ENCODE measurements at places on chromosomes 6 and 20.

DNA sequence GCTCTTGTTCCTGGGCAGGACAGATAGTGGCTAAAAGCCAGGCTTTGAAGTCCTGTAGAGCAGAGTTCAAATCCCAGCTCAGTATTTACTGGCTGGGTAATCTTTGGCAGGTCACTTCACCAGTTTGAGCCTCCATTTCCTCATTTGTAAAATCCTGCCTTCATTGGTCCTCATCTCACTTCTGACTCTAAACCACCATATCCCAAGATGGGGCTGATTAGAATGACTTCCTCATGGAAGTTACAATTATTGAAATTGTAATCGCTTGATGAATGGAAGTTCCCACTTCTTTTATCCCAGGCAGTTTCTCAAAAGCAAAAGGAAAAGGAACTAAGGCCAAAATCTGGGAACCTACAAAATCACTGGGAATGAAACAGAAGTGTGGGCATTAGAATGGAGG is 35.9 kb upstream of the B4GALT5 start:
- DNase-seq, result no peak

- peak; percentile 49 for DNase-seq
These were observed 30.4 kb upstream of the PNRC1 start for GRCh38 chr6:89050155-89050554.

GRCh38 chr6:13762611-13763441 is 51.2 kb upstream of the RANBP9 start:
- DNase-seq, result peak; percentile 95

DNA sequence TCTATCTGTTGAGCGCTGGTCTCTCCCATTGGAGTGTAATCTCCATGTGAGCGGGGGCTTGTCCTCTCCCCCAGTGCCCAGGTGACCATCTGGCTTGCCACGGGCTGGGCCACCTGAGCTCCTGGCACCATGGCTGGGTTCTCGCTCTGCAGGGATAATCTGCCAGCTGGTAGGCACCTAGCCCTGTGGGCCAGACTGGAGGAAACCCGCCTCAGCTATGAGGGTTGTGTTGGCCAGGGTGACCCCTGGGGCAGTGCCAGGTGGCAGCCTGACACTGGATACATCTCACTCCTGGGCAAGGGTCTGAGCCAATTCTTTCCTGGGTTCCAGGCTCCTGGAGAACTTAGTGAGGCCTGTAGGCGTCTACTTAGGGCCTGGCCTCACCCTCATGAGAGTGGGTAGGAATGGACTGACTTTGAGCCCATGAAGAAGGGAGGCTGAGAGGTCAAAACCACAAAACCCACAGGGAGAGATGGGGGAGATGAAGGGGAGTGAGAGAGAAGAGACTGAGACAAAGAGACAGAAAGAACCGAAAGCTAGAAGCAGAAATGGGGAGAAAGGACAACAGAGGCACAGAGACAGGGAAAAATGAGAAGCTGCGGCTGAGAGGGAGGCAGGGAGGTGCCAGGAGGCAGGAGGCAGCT is 5.8 kb upstream of the SLC52A3 start:
- no peak for DNase-seq

DNA sequence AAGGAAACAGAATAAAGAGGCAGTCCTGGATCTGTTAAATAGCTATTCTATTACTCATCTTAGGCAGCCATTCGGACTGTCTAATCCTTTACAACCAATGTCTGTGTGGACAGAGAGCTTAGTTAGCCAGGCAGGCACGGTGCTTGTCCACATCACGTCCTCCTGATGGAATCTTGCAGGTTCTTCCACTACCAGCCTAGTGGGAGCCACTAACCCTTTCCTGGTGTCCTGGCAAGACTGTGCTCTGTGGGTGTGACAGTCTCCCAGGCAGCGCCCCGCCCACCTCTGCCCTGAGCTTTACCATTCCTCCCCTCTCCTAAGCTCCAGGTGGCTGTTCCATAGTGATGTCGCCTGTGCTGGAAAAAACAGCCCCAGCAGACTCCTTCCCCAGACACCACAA is 78.3 kb upstream of the CLDN20 start:
- DNase-seq, result no peak

DNA sequence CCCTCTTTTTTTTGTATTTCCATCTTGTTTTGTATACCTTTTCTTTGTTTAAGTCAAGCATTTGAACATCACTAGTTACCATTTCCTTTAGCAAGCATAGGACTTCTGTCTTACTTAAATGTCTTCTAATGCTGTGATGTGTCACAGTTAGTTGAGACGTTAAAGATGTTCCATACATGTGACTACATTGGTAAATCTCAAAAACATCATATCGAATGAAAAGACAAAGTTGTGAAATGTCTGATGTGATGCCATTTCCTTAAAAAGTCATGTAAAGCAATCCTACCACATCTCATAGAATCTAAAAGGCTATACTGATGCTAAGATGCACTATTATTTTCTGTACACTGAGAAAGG is 26.8 kb downstream of the SLC16A10 start:
- no peak for DNase-seq

DNA sequence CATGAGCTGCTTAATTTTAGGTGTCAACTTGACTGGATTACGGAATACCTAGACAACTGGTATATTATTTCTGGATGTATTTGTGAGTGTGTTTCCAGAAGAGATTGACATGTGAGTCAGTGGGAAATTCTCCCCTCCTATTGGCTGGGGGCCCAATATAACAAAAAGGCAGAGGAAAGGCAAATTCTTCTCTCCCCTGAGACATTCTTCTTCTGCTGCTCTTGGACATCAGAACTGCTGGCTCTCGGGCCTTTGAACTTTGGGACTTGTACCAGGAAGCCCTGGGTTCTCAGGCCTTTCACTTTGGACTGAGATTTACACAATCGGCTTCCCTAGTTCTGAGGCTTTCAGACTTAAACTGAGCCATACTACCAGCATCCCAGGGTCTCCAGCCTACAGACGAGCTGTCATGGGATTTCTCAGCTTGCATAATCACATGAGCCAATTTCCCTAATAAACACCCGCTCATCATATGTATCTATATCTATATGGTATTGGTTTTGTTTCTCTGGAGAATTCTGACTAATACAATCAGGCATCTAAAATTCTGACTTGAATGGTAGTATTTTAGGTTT is 7.6 kb upstream of the BTN3A3 start:
- no peak for DNase-seq

DNA sequence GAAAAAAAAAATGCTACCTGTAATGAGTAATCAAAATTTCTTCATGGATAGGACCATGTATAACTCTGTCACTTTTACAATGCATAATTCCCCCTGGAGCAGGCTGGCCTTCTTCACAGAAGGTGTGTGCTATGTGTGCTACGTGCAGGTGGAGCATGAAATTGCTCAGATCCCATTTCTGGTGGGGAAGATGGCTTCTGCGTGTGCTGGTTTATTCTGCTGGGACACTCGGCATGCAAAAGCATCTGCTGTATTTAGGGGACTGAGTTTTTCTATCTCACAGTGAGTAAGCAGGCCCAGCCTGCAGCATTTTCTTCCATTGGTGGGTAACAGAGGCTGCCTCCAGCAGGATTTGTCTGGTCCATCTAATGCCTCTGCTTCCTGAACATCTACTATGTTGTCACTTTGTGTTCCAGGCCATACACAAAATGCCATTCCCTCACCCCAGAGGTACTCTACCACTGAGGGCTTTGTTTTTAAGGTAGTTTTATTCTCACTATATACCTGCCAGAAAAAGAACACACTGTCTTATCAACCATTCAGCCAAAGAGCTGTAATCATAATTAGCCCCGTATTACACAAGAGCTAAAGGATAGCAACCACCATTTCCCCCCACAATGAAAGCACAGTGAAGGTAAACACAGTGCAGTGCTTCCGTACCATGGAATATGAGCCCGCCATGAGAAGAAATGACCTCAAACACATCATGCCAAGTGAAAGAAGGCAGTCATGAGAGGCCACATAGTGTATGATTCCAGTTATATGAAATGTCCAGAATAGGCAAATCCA is 62.4 kb downstream of the SYNDIG1 start:
- no peak for DNase-seq

GRCh38 chr6:83292900-83293843 is 100.0 kb downstream of the RWDD2A start:
- no peak for DNase-seq

- no peak for DNase-seq
These were observed 124.7 kb downstream of the CD24 start for GRCh38 chr6:106849676-106850332.

DNA sequence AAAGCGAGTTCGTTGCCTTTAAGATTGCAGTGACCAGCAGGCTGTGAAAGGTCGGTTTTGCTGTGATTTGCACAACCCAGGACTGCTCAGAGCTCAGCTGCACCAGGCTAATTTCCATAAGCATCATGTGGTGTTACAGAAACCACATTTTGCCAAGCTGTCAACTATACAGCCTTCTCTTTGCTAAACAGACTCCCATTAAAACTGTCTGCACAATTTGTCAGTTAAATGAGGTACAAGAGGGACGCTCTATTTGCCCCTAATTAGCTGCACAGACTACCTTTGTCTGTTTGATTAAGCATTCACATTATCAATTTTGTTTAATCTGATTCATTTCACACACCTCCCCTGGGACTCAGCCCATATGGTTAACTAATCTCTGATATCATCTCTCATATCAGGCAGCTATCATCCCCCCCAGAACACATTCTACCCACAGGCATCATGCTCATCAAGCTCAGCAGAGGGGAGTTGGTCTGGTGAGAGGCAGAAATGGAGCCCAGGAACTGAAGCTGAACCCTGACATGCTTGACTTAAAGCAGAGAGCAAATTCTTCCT is 62.1 kb downstream of the OLIG3 start:
- no peak for DNase-seq

- DNase-seq, result no peak
These were observed 9.5 kb downstream of the CNKSR3 start for GRCh38 chr6:154500769-154501577.

DNA sequence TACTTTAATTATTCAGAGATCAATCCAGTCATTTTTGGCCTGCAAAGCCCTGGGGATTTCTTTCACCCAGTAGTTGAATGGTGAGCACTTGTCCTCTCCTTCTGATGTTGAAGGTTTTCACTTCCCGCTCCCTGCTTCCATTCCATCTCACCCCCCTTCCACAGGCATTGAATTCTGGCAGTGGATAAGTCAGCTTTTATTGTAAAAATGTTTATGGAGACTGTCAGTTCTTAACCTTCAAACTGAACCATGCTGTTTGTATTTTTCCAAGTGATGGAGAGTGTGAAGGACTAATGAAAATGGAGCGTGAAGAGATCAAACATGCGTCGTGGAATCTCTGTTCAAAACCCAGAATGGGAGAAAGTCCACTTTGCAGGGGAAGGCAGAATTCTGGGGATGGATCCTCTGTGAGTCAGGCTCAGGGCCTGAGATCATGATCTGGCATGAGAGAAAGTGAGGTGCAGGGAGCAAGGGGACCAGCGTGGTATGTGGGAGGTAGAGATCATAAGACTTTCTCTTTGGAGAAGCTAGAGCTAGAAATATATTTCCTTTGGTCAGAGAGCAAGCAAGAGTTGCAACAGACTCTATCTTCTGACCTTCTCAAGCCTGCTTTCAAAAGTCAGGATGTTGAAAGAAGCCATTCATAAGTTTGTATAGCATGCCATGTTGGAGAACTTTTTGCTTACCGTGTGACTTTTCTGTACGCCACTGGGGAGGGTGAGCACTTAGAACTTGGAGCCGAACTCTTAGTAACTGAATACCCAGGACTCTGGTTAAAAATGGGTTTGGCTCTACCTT is 30.2 kb downstream of the ISM1 start:
- DNase-seq, result no peak

DNA sequence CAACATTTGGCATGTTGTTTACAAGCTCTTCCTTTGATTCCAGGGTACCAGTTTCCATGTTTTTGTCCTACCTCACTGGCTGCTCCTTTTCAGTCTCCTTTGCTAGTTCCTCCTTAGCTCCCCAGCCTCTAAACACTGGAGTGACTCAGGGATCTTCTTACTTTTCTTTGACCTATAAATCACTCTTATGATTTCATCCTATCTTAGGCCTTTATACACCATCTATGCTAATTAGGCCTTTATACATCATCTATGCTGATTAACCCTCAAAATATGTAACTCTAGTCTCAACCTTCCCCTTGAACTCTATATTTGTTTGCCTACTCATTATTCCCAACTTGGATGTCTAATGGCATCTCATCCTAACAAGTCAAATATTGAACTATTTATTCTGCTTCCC is 9.5 kb downstream of the TMEM30A start:
- peak; percentile 81 for DNase-seq

GRCh38 chr6:105726902-105727655 is 324.2 kb upstream of the PREP start:
- peak; percentile 13 for DNase-seq

GRCh38 chr20:25865715-25866656 is 169.3 kb upstream of the ZNF337 start:
- DNase-seq, result peak; percentile 43

DNA sequence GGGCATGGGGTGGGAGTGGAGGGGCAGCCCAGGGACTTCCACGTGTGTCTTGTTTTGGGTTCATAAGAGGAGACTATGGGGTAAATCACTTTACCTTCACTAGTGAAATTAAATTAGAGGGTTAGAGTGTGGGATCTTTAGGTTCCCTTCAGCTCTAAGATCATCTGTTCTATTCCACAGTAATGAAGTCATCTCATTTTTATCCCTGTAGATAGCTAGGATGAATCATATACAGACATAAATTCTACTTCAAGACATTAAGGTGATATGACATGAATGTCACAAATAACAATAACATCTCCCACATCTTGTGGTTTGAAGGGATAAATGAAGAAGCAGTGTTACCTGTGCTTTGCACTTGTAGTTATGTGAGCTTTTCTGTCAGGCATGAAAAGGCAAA is 83.8 kb downstream of the ELOVL4 start:
- no peak for DNase-seq

DNA sequence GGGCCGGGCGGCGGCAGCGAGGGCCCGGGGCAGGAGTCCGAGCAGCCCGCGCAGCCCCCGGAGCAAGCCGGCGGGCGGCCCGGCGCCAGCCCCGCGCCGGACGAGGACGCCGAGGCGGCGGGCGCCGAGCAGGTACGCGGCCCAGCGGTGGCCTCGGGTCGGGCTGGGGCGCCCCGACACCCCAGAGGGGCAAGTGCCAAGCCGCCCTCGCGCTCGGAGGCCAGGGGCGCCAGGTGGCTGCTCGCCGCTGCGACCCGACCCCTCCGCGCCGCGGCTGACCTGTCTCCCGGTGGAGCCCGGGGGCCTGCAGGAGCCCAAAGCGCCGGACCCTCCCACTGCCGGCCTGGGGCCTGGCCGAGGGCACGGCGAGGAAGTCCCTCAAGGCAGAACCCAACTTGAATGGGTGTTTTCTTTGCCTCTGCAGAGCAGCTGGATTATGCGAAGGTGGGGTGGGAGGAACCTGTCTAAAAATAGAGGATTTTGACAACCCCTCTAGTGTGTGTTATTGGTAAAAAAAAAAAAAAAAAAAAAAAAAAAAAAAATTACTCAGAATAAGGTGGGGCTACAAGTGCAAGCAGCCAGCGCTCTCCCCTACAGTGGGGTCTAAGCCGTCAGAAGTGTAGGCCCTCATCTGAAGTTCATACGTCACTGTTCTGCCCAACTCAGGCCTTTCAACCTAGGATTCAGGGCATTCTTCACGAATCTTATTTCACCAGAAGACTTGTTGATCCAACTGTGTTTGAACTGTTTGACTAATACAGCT is 609 bp downstream of the OGFRL1 start:
- DNase-seq, result no peak

DNA sequence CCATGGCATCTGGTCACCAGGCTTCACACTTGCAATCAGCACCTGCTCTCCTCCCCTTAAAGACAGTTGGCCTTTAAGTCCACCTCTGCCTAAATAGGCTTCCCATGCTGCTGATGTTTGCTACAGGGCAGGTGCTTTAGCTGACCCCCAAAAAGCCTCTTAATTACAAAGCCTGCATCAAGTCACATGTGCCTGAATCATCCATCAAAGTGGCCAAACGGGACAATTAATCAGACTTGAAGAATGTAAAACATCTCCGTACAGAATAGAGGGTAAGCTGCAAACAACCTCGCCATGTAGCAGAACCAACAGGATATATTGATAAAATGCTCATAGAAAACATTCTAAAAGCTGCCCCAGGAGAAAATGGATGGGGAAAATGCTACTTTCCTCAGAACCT is 7.4 kb downstream of the LY86 start:
- DNase-seq, result no peak
